ENCODE measurements at places on chromosomes 3 and 15.
A peak's percentile ranks its signal among the peaks of the same experiment; 100 is the strongest.

GRCh38 chr3:189393598-189393997, 221.8 kb downstream of the TPRG1 start:
- DNase-seq: no peak

- no peak for DNase-seq
These were observed 1.6 kb upstream of the SEC61A1 start for GRCh38 chr3:128050597-128050996.

- DNase-seq: no peak
These were observed 48.9 kb downstream of the CD200R1 start for GRCh38 chr3:112925969-112926368.

- DNase-seq: peak; percentile 85
These were observed 94.5 kb upstream of the MYZAP start for GRCh38 chr15:57496946-57497869.

DNA sequence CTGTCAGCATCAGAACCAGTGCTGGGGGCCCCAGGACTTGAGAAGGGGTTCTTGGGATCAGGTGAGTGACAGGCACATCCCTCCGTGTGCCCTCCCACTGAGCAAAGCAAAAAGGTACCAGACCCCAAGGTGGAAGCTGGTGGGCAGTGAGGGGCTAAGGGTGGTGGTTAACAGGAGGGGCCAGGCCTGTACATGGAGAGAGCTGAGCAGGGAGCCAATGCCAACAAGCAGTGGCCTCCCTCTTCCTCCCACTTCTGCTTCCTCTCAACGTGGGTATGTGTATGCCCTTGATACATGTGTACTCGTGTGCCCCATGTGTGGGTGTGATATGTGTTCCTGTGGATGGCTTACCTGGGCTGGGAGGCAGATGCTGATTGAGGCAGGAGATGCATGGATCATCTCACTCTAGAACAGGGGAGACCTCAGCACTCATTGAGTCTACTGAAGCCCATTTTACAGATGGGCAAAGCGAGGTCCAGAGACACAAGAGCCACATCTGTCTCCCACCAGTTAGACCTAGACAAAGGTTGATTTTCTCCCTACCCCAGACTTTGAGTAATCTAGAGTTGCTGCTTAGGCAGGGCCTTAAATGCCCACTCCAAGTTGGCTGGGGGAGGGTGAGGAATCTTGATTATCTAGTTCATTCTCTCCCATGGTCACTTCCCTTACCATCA, 945 bp downstream of the VIPR1 start:
- DNase-seq: no peak

DNA sequence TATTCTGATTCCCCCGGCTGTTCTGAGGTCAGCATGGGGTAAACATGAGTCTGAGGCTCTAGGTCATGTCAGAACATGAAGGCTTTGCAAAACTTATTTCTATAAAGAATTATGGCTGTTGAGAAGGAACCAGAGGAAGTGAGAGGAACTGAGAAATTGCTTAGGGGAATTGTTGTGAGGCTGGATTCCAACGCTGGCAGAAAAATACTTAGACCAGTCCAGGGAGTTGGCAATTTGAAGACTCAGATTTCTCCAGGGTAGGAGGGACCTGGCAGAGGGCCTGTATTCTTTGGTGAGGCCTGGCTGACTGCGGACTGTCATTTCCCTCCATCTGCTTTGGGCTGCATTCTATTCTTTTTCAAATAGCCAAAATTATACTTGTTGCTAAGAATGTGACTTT, 155.5 kb downstream of the PLD1 start:
- no peak for DNase-seq

- DNase-seq: no peak
These were observed 224.9 kb upstream of the TOPAZ1 start for GRCh38 chr3:44016818-44017217.

DNA sequence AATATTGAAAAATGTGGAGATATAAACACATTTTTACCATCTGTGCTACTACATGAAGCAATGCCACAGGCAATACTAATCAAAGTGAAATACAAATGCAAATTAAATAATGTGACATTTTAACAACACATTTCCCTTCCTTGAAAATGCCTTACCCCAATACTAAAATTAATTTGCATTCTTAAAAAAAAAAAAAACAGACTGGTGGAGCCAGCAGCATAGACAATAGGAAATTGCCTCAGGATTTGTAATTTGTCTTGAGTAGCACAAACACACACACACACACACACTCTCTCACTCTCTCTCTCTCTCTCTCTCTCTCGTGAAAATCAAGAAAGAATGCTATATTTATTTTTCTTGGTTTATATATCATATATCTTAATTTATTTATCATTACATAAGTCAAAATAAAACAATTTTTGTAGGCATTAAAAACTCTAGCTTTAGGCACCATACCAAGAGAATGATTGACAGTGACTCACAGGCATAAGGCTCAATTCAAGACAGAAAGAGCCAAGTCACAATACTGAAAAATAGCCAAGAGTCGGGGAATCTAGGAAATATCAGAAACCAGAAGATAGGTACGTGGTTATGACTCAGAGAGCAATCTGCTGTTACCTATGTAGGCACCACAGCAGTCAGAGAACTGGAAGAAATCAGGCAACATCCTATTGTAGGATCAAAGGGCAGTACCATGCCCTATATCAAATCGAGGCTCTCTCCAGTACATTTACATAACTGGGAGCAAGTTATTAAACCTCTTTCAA, 23.0 kb downstream of the SUCNR1 start:
- DNase-seq: no peak

- no peak for DNase-seq
These were observed 655.9 kb upstream of the ADAMTS9 start for GRCh38 chr3:65343736-65344135.

DNA sequence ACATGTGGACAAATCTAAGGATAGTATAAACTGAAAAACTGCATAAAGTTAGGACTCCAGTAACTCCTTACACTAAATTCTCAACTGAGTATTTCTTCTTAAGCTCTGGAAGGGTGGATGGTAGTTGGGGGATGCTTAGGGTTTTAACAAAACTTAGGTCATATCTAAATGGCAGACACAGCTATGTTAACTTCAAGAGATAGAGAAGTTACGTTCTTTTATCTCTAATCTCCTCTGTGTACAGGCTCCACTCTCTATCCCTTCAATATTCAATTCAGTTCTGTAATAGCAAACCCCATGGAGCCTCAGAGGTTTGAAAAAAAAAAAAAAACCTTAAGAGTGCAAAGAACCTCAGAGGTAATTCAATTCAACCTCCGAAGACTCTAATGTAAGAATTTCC, 3.1 kb downstream of the CMTM6 start:
- no peak for DNase-seq

GRCh38 chr15:75069301-75069925, 46.0 kb downstream of the PPCDC start:
- no peak for DNase-seq

DNA sequence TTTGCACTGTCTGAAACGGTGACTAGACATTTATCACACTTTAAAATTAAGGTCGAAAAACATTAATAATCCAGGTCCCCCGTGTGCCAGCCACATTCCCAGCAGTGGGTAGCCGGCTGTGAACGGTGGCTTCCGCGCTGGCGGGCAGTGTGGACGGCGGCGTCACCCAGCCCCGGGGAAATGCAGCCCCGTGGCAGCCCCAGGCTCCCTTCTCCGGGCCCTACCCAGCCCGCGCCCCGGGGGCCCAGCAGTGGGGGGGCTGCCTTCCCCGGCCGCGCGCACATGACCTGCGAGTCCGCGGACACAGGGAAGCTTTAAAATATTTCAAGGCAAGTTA, 25.3 kb downstream of the GABRA5 start:
- no peak for DNase-seq

- DNase-seq: no peak
These were observed 94.7 kb upstream of the TGFBR2 start for GRCh38 chr3:30511524-30512251.

DNA sequence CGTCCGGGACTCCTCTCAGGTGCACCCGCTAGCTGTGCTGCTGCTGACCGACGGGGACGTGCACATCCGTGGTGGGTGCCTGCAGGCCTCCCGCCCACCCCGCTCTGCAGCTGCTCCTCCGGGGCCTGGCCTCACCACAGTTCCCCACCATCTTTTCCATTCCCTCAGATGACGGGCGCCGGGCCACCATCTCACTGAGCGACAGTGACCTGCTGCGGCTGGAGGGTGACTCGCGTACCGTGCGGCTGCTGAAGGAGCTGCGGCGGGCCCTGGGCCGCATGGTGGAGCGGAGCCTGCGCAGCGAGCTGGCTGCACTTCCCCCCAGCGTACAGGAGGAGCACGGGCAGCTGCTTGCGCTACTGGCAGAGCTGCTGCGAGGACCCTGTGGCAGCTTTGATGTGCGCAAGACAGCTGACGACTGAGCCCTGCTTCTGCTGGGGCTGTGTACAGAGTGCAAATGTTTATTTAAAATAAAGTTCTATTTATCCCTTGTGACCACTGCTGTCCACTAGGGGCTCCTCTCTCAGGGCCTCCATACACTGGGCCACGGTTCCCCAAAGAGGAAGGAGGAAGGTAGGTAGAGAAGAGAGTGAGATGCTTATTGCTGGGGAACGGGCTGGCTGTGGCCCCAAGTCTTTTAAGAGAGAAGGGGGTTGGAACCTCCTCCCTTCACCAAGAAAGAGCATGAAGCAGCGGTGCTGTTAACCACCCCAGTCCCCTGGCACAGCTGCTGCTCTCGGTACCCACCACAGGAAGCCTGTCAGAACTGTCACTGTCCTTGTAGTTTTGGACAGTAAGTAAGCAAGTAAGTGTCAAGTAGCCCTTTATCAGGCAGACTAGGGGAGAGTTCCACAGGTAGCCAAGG, 47.0 kb downstream of the DHX30 start:
- no peak for DNase-seq

DNA sequence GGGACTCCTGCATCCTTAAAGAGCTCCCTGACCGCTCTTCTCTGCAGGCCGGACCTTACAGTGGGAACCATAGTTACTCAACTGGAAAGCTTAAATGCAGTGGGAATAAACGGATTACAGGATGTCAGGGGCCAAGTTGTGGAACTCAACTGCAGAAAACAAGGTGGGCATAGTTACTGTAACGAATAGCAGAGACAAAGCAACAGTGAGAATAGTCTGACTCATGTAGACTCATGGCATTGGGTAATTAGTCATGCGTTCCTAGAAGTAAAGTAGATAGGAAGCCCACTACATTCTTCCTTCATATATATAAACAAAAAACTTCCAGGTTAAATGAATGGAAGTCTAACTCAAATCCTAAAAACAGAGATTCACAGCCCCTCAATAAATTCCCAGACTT, 95.5 kb upstream of the CHRNA7 start:
- DNase-seq: no peak

DNA sequence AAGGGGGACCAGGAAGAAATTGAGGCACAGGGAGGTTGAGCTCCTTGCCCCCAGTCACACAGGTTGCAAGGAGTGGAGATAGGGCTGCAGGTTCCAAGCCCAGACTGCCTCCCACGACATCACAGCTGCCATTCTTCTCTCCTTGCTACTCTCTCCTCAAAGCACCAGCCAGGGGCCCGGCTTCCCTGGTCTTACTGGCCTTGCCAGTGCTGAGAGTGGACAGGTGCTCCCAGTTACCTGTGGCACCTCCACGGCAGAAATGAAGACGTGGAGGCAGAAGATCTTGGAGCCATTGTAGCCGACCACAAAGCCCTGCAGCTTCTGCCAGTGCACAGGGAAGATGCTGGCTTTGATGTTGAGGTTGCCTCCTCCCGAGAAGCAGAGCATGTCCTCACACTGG, 17.9 kb upstream of the ACAD9 start:
- DNase-seq: no peak

DNA sequence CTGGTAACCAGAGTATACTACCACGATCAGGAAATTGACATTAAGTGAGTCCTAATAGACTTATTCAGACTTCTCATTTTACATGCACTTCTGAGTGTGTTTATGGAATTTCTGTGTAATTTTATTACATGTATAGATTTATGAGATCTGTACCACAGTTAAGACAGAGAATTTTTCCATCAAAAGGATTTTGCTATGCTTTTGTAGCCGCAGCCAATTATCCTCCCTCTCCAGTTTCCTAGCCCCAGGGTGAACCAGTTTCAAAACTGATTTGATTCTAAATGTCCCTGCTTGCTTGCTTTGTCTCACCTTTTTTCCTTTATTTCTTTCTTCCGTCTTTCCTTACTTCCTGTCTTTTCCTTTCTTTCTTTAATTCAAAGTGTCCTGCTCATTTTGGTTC, 661.2 kb upstream of the BCHE start:
- DNase-seq: peak; percentile 53

- no peak for DNase-seq
These were observed 27.3 kb upstream of the FGD5 start for GRCh38 chr3:14791343-14791945.

DNA sequence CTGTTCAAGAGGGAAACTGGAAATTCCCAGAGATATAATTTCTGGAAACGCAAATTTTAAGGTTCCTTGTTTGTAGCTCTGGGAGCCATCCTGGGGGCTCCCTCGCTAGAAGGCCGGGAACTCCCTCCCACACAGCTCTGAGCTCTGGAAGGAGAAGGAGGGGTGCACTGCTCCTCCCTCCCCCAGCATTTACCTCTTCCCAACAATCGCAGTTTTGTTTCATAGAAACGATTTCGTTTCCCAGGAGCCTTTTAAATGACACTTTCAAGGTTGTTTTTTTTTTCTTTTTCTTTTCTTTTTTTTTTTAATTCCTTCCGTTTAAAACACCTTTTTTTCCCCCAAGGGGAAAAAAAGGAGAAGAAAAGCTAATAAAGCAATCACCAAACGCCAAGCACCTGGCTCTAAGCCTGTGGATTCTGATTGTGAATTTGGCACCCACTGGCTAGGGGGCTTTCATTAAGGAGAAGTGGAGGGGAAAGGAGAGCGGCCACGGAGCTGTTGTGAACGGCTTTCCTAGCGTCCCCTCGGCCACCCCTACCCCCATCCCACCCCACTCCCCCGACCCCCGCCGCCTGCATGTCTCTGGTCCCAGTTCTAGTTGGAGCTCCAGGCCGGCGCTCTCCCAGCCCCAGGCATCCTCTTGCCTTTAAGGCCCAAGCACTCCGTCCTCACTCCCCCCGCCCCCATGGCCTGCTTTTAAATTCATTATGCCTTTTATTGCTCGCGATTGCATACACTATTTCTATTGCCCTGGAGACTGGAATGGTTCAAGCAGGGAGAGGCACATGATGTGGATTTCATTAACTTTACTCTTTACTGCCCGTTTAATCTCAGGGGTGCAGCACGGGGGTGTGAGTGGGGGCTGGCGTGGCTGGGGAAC, 13.6 kb upstream of the CCDC33 start:
- peak; percentile 23 for DNase-seq

Measured in NCI-H1417 (cell line).